ENCODE measurements at places on chromosomes 4 and X. TPM values are rescaled to one million over a fixed set of nuclear protein-coding genes. Genes with fewer than 3 reads are reported as not detected.

- DNase-seq, result no peak
- H3K4me3 ChIP-seq, result no peak overlapping the region
- H3K27ac ChIP-seq, result no peak overlapping the region
- no peaks in the 10 kb centered on the region for H3K4me1 ChIP-seq
Observed at GRCh38 chr4:17765514-17766286, 15.7 kb downstream of the FAM184B start.

DNA sequence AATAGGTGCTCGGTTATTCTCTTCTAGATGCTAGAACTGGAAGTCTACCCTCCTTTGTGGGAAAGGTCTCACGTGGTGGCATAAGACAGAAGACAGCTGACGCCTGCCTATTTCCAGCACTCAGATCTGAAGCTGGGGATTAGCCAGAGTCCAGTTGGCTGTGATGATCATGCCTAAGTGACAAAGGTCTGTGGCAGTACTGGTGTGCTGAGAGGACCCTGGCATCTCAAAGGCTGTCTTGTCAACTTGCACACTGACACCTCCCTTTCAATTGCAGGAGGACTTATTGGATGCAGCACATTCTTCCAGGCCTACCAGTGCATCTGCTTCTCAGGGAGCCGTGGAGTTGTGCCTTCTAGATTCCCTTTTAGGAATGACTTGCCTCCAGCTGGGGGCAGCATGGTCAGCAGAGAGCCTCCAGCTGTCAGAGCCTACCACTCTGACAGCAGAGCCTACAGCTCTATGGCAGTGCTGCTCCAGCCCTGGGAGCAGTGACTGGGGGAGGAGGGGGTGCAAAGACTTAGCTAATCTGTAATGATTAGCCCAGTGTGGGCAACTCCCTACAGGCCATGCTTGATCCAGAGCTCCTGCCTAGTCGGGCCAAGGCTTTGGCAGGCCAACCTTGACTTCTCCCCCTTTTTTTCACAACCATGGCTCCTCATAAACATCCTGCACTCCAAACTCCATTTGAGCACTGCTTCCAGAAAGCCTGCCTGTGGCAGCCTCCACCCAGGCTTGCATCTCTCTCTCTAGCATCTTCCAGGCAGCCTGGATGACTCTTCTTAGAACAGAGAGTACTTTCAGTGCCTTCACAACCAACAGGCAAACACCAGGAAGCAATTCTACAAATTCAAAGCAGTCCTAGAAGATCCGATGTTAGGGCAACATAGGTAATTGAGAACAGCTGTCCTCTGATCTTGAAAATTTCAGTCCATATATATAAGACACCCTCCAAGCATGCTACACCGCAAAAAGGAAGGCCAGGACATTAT lies 13.8 kb upstream of the FGFBP2 start:
- no peaks in the 10 kb centered on the region for H3K36me3 ChIP-seq
- H3K27ac ChIP-seq, result no peak overlapping the region
- DNase-seq, result no peak

The SULT1E1 gene
- total RNA-seq, result not detected

GRCh38 chr4:6123541-6123940 lies 76.8 kb downstream of the JAKMIP1 start:
- no peaks in the 10 kb centered on the region for H3K36me3 ChIP-seq
- H3K4me1 ChIP-seq, result no peaks in the 10 kb centered on the region
- no peaks in the 10 kb centered on the region for H3K27me3 ChIP-seq
- no peak for DNase-seq
- H3K27ac ChIP-seq, result no peak overlapping the region
